ENCODE measurements at places on chromosomes 3 and 15.

DNA sequence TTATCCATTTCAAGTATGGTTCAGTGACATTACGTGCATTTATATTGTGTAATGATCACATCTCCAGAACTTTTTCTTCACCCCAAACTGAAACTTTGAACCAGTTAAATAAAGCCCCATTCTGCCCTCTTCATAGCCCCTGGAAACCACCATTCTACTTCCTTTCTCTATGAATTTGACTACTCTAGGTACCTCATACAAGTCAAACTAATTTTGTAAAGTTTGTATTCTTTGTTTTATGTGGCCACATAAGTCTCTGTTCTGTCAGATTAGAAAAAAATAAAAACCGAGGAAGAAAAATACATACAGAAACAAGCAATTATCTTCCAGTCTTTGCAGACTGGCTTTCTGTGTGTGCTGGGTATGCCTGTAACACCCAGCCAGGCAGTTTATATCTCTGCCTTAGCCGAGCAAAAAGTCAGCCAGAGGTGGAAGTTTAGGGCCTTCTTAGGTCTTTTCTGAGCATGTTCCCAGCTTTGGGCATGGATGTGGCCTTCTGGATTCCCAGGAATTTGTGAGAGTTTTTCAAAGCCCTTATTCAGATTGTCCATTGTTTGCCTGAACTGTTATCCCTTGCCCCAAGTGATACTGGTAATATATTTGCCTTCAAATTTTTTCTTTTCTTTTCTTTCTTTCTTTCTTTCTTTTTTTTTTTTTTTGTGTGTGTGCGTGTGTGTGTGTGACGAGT, 6.0 kb upstream of the GRAMD1C start:
- DNase-seq: no peak

DNA sequence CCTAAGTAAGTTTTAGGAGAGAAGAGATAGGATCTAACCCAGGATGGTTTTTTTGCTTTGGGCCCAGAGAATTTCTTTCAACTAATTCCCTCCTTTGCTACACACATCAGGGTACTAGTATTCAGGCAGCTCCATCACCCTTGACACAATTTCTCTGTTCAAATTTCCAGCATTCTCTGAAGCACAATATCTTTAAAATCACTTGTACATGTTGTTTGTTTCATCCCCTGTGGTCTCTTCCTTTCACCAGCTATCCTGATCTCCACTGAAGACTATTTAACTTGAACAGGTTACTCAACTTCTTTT, 32.4 kb upstream of the FNDC3B start:
- DNase-seq: no peak

- no peak for DNase-seq
Observed at GRCh38 chr15:38782156-38782555, 217.5 kb upstream of the RASGRP1 start.

DNA sequence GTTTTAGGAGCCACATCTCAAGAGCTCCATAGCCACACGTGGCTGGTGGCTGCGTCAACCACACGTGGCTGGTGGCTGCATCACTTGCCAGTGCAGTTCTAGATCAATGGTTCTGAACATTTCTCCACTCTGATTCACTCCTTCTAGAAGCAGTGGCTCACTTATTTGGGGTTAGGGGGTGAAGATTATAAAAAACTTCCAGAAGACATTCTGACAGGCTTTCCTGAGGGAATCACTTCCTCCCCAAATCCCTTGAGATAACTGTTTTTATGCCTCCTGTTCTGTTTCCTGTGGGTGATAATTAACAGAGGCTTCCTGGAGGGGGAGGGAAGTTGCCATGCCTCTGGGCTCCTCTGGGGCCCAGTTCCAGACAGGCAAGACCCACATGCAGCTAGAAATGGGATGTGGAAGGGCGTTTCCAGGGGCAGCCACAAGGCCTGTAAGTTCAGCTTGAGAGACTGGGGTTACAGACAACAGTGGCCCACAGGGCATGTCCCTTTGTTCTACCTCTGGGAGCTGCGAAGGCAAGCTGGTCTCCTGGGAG, 23.6 kb downstream of the HEG1 start:
- peak; percentile 31 for DNase-seq

DNA sequence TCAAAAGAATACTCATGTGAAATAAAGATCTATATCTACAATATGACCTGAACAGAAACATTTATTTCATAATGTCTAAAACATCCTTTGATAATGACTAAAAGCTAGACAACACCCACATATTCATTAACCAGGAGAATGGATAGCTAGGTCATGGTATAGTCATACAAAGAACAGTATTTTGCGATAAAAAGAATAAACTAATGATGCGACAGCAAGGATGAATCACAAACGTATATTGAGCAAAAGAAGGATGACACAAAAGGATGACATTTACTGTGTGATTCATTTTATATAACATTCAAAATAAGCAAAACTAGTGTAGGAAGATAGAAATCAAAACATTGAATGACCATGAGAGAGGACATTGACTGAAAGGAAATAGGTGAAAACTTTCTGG, 1233.1 kb downstream of the OTOL1 start:
- no peak for DNase-seq

DNA sequence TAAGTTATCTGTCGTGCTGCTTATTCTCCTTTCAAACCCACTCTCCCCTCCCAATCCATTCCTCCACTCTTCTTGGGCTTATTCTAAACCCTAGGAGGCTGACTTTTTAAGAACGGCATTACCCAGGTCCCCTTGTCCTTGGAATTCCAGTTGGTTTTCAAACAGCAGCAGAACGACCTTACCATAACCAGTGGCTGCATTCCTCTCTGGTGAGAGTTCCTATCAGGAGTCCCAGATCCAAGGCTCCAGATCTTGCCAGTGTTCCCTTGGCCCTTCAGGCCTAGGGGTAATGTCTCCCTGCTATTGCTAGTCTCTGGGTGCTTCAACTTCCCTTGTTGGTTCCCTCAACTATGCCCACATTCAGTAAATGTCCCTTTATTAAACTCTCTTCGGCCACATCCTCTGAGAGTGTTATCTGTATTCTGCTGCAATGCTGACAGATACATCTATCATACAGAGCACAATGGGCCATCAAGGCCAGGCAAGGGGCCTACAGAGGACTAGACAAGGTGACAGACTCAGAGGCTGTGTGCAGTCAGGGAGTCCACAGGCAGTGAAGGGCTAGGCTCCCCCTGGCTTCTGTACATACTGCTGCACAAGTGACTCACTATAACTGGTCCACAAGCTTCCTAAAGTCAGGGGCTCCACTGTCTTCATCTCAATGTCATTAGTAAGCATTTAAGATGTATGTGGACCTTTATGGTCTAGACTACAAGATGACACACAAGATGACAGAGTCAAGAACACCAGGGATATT, 10.1 kb downstream of the LYSMD2 start:
- no peak for DNase-seq

GRCh38 chr3:133934996-133935842, 39.5 kb upstream of the RAB6B start:
- no peak for DNase-seq

- no peak for DNase-seq
Observed at GRCh38 chr15:74217907-74218885, 15.6 kb upstream of the STRA6 start.

- DNase-seq: no peak
Observed at GRCh38 chr3:172839679-172840078, 89.2 kb downstream of the ECT2 start.

- DNase-seq: no peak
Observed at GRCh38 chr3:171815973-171816595, 5.8 kb upstream of the PLD1 start.

GRCh38 chr15:58355973-58356372, 75.8 kb upstream of the LIPC start:
- no peak for DNase-seq

- no peak for DNase-seq
Observed at GRCh38 chr3:125003369-125003853, 52.4 kb downstream of the HEG1 start.

DNA sequence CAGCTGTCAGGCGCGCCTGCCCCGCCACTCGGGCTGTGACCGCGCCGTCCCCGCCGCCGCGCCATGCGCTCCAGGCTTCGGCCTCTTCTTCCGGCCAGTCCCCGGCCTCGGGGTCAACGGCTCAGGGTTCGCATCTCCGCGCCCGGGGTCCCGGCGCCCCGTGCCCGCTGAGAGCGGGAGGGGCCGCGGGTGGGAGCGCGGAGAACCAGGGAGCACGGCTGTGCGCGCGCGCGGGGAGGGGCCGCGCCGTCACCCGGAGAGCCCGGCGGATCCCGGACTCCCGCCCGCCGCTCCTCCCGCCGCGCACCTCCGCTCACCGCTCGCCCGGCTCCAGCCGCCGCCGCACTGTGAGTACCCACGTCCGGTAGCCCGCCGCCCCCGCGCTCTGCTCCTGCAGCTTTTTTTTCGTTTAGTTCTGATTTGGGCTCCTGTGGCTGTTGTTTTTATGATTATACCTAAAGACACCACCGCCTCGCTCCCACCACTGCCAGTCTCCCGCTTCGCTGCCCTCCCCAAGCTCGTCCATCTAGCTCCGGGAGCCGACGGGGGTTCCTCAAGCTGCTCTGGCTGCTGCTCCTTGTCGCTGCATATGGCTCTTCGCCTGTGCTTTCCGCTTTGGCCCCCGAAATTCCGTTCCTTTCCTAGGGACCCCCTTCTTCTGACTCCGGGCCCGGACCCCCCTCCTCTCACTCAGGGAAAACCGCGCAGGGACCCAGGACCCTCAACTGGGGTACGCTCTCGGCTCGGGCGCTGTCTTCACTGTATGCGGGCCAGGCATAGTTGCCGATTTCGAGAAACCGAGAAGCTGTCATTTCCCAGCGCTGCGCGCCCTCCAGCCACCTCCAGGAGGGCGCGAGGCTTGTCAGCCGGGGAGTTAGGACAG, 1.8 kb upstream of the SKOR1 start:
- DNase-seq: peak; percentile 68

- DNase-seq: no peak
Observed at GRCh38 chr15:53709821-53710220, 49.6 kb downstream of the WDR72 start.

Measured in KBM-7 (cell line).